EL (cell line): ENCODE measurements at places on chromosomes 11 and 22.

DNA sequence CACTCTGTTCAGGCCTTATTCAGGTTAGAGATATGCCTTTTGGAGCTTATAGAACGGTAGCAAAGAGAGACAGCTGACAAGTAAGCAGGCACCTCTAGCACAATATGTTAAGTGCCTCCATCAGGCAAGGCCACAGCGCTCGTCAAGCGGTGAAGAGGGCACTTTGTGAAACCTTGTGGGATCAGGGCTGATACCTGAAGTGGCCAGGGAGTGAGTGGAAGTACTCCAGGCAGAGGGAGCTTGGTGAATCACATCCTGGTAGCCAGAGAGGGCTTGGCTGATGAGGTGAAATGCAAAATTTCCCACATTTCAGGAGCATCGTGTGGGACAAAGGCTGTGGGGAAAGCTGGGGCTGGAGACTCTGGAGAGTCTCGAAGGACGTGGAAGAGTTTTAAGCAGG is 87.4 kb downstream of the PKNOX2 start:
- no peak for DNase-seq

- no peak for DNase-seq
Observed at GRCh38 chr11:69800278-69800677, 18.9 kb downstream of the FGF3 start.

DNA sequence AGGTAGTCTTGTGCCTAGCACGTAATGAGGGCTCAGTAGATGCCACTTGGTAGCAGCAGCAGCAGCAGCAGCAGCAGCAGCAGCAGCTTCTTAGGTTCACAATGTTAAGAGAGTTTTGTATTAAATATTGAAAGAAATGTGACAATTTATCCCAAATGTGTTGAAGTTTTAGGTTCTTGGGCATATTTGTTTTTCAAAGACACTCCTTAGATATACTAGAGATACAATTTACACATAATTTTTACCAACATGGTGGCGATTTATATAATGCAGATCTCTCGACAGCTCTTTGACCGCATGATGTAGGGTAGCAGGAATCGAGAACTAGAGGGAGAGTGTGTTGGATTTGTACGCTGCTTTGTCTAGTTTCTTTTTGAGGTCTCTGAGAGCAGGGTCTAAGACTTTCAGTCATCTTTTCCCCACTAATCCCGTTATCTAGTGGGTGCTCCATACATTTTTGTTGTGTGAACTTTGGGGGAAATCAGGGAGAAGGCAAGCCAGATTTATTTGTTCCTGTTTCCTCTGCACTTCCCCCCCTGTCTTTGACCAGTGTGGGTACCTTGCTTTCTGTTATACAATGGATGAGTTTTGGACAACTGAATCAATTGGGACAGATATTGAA is 1.4 kb downstream of the FDX1 start:
- peak; percentile 15 for DNase-seq

DNA sequence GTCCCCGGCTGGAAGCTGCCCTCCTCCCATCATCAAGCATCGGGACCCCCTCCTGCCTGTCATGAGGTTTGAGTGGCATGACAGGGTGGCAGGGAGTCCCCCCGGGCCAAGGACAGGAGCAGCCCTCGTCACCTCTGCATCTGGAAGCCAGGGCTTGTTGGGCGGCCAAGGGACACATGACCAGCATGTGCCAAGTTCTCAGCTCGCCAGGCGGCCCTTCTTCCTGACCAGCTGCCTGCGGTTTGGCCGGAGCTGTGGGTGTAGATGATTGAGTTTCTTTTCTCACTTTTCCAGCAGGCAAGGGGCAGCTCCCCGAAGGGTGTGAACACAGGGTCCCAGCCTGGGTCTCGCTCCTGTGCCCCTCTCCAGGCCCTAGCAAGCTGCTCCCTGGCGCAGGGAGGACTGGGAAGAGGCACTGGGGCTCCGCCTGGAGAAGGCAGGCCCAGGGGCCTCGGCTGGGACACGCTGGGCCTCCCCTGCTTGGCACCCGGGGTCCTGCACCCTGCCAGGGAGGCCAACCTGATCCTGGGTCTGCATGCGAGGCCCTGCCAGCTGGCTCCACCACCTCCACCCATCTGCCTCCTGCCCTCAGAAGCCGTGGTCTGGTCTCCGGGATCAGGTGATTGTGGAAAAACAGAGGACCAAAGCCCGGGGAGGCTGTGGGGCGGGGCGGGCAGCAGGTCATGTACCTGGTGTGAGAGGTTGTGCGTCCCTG is 13.4 kb downstream of the ARHGAP8 start:
- no peak for DNase-seq

GRCh38 chr11:67429038-67429668 is 859 bp downstream of the RPS6KB2 start:
- no peak for DNase-seq

- DNase-seq: no peak
Observed at GRCh38 chr11:45737056-45737455, 67.9 kb upstream of the SLC35C1 start.

DNA sequence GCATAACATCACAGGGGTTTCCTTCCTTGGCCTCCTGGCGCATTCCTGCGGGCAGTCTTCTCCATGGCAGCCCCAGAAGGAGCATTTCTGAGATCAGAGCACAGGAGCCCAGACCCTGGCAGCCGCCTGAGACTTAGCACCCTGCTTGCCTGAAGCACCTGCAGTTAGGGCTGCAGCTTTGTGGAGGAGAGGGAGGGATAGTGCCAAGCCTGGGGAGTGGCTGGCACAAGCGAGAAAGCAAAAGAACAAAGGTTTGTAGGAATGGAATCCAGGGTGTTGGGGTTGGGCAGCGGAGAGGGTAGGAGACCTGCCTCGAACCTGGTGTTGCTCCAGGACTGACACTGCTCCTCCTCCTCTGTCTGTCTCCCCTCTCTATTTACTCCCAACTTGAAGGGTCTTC is 66.9 kb downstream of the SCN3B start:
- no peak for DNase-seq

DNA sequence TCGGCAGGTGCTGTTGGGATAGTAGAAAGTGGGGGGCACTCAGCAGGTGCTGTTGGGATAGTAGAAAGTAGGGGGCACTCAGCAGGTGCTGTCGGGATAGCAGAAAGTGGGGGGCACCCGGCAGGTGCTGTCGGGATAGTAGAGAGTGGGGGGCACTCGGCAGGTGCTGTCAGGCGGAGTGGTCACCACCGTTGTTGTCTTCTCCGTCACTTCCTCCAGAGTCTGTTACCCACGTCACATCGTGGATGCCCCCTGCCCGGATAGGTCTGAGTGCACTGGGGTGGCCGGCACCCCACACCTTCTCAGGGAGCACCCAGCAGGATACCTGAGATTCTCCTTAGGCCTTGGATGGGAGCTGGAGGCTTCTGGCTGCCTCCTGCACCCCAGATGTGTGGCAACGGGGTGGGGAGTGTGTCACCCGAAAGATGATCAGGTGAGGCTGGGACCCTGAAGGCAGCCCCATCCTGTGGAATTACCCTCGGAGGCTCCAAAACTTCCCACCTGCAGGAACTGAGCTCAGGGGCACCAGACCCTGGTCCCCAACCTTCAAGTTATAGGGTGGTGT is 24.1 kb upstream of the KRTAP5-7 start:
- DNase-seq: no peak

GRCh38 chr22:21734540-21735199 is 924 bp downstream of the YPEL1 start:
- DNase-seq: no peak

DNA sequence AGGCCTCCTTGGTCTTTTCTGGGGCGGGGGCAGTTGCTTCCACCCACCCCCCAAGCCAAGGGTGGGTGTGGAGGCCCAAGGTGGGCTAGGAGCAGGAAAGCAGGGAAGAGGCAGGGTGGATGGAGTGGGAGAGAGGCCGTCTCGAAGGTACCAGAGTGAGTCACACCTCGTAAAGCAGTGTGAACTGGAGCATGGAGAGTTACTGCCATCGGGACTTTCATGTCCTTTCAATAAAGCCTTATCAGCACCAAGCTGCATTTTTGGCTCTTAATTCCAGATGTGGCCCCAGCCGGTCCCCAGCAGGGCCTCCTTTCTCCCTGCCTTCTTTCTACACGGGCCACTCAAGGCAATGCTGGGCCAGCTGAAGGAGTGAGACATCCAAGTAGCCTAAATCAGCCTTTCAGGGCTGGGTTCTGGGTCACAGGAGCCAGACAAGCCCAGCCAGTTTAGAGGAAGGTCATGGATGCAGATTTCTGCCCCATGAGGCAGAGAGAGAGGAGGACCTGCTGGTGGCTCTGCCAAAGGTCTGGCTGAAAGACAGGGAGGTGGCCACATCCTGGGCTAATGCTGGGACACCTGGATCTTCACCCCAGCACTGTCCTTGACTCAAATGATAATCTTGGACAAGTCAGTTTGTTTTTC is 59.0 kb upstream of the CD82 start:
- DNase-seq: peak; percentile 19

GRCh38 chr11:67023957-67024353 is 1.0 kb downstream of the SYT12 start:
- DNase-seq: no peak

DNA sequence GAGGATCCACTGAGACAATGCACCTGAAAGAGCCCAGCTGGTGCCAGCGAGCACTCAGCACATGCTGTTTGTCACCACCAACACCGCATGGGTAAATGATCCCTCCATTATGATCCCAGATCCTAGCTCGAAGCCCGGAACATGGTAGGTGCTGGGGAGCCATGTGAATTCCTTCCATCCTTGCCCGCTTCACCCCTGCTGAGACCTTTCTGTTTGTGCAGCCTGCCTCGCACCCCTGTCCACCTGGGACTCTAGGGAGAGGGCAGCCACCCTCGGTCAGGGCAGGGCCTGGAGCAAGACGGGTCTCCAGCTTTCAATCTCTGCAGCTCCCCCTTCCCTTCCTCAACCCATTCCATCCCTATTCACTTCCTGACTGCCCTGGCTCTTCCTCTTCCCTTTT is 116.2 kb upstream of the ALX4 start:
- no peak for DNase-seq

DNA sequence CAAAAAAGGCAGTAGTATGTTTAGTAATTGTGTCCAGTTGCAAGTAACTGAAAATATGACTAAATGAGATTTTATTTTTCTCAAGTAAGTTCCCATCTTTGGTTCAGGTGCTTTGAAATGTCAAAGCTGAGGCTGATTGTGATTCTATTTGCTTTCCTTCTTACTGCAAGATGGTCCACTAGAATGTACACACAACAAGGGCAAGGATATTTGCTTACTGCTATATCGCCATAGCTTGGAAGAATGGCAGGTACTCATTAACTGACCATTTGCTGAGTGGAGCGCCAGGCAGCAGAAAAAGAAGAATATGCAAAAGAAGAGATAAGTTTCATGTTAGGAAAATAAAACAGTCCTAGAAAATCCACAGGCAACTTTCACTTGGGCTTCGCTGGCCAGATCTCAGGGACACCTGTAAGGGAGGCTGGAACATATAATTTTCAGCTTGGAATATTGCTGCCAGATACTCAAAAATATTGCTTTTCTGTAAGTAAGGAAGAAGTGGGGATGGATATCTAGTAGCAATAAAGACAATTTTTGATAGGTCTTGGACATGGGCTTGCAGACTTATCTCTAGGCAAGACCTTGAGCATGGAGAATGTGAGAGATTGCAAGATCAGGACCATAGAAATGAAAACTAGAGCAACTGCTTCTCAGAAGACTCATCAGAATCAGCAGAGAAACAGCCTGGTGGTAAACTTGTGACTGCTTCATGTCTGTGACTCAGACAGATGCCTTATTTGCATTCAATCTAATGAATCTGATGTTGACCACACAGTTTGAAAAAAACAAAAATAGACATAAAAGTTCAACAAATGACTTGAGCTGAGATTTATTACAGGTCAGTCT is 44.8 kb upstream of the OR9Q1 start:
- DNase-seq: no peak

DNA sequence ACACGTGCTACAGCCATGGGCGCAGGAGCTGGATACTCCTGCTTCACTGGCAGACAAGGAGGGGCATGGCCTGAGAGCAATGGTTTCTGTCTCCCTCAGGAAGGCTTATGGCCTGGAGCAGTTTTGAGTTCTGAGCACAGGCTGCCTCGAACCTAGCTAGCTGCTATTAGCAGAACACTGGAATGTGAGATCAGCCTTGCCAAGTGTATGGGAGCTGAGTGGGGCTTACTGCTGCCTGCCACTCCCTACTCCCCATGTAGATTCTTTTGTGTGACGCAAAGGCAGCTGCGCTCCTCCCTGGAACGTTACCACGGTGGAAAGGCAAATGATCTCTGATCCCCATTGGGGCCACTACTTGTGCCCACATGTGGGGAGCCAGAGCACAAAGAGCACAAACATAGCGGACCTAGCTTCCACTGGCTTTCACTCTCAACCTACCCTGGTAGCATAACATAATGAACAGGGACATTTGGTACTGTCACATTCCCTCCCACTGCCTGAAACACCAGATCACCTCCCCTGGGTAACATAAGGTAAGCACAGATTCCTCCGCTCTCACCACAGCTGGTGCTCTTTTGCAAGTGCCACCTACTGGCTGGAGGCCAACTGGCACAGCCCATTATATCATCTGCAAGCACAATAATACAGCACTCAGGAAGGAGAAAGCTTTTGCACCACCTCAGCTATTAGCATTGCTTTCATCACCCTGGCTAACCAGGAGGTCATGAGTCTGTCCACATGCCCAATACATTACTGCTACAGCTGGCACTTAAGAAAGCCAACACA is 84.6 kb upstream of the GUCY1A2 start:
- DNase-seq: no peak

GRCh38 chr11:79116600-79116999 is 324.2 kb downstream of the TENM4 start:
- no peak for DNase-seq

- DNase-seq: no peak
Observed at GRCh38 chr22:35575116-35575748, 34.6 kb downstream of the RASD2 start.
